ENCODE measurements at places on chromosomes 3 and 15. TPM values are rescaled to one million over a fixed set of nuclear protein-coding genes. Genes with fewer than 3 reads are reported as not detected.

DNA sequence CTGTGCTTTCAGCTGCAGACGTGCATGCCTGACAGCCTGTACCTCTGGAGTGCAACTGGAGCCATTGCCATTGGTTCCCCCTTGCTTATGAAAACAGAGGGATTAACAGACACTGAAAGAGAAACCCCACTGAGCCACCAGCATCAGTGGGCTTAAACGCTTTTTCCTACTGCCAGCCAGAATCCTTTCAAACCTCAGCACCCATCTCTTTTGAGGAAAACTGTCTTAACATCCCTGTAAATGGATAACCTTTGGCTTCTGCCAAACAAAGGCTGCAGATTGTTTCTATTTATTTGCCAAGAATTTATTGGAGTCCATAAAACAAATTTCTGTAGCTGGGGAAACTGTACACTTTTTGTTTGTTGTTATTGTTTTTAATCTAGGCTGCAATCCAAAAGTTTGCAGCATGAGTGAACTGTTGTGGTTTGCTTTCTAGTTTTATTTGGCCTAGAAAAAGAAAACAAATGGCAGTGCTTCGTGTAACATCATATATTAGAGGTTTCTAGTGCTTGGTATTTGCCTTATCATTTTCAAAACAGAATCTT lies 369.2 kb upstream of the IL12A start:
- H3K27ac ChIP-seq: no peak overlapping the region
- no peak overlapping the region for H3K4me3 ChIP-seq
- no peaks in the 10 kb centered on the region for H3K27me3 ChIP-seq
- no peaks in the 10 kb centered on the region for H3K4me1 ChIP-seq

DNA sequence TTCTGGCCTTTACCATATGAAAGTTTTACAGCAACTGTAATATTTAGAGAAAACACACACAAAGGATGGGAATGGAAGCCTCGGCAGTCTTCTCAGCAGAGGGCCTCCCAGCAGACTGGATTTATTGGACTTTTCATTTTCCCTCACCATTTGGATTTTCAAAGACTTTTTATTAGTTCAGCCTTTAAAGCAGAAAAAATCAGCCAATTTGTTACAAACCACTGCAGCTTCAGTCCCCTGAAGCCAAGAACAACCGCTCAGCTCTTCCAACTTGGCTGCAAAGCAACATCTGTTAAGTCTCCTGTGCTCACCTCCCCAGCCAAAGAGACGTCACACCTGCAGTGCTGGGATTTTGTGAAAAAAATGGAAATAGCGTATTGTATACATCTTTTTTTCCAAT lies 120.8 kb downstream of the GMPS start:
- H3K4me1 ChIP-seq: peaks cover 14% of the 10 kb centered on the region
- H3K4me3 ChIP-seq: no peak overlapping the region
- no peak for DNase-seq
- no peaks in the 10 kb centered on the region for H3K36me3 ChIP-seq

- no peaks in the 10 kb centered on the region for H3K36me3 ChIP-seq
- no peaks in the 10 kb centered on the region for H3K4me1 ChIP-seq
- DNase-seq: no peak
- no peak overlapping the region for H3K4me3 ChIP-seq
- H3K27me3 ChIP-seq: no peaks in the 10 kb centered on the region
Measured at GRCh38 chr3:181497358-181497757, 214.4 kb upstream of the SOX2 start.

GRCh38 chr15:66256692-66257091 lies 3.1 kb upstream of the MEGF11 start:
- no peaks in the 10 kb centered on the region for H3K36me3 ChIP-seq
- DNase-seq: no peak
- H3K4me1 ChIP-seq: peaks cover 25% of the 10 kb centered on the region
- H3K4me3 ChIP-seq: no peak overlapping the region
- H3K27me3 ChIP-seq: peaks cover 16% of the 10 kb centered on the region

- H3K36me3 ChIP-seq: no peaks in the 10 kb centered on the region
- no peak overlapping the region for H3K4me3 ChIP-seq
- no peak overlapping the region for H3K27ac ChIP-seq
- peaks cover 13% of the 10 kb centered on the region for H3K4me1 ChIP-seq
- DNase-seq: no peak
Measured at GRCh38 chr3:35544976-35545375, 94.3 kb upstream of the ARPP21 start.

DNA sequence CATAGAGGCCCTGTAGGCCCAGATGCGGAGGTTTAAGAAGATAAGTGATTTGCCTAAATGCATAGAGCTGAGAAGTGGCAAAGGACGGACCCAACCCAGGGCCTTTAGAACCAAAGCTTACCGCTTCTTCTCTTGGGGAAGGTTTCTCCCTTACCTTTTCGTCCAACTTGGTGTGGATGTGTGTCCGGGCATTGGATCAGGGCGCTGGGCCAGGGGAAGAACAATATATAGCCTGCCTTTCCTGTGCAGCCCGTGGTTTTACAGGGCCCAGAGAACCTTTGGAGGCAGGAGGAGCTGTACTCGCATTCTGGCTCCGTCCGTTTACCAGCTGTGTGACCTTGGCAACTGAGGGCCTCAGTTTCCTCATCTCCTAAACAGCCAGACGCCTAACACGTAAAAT lies 686 bp upstream of the P3H2 start:
- H3K4me1 ChIP-seq: peaks cover 33% of the 10 kb centered on the region
- H3K36me3 ChIP-seq: no peaks in the 10 kb centered on the region
- no peak overlapping the region for H3K27ac ChIP-seq
- peak overlapping the region; percentile 87 for H3K4me3 ChIP-seq
- no peaks in the 10 kb centered on the region for H3K27me3 ChIP-seq
- DNase-seq: no peak

GRCh38 chr3:142509079-142509478 lies 61.2 kb upstream of the XRN1 start:
- H3K36me3 ChIP-seq: peaks cover 5% of the 10 kb centered on the region
- H3K4me1 ChIP-seq: no peaks in the 10 kb centered on the region
- no peaks in the 10 kb centered on the region for H3K27me3 ChIP-seq

DNA sequence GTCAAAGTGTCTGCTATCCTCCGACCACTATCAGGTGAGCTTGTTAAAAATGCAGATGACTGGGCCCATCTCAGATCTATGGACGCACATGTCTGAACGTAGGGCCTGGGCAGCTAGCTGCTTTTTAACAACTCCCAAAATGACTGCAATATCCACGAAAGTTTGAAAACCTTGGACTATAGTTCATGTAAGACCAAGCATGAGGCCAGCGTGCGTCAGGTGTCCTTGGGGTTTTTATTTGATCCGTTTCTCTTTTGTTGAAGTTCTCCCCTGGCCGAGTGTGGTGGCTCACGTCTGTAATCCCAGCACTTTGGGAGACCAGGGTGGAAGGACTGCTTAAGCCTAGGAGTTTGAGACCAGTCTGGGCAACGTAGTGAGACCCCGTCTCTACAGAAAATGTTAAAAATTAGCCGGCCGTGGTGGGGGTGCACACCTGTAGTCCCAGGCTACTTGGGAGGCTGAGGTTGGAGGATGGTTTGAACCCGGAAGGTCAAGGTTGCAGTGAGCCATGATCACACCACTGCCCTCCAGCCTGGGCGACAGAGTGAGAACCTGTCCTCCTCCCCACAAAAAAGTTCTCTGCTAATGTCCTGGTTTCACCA lies 9.5 kb downstream of the SLC51A start:
- no peak overlapping the region for H3K27ac ChIP-seq
- no peak for DNase-seq
- H3K4me1 ChIP-seq: no peaks in the 10 kb centered on the region
- no peak overlapping the region for H3K4me3 ChIP-seq

- no peak for DNase-seq
Measured at GRCh38 chr3:184227481-184227935, 1.9 kb upstream of the VWA5B2 start.

GRCh38 chr15:88465633-88466224 lies 1.5 kb downstream of the MRPL46 start:
- DNase-seq: no peak
- no peak overlapping the region for H3K4me3 ChIP-seq
- H3K4me1 ChIP-seq: peaks cover 12% of the 10 kb centered on the region
- H3K27ac ChIP-seq: no peak overlapping the region

- H3K27ac ChIP-seq: peak overlapping the region; percentile 56
- peaks cover 24% of the 10 kb centered on the region for H3K36me3 ChIP-seq
- H3K27me3 ChIP-seq: no peaks in the 10 kb centered on the region
- peaks cover 9% of the 10 kb centered on the region for H3K4me1 ChIP-seq
Measured at GRCh38 chr3:112579697-112580096, 17.9 kb downstream of the SLC35A5 start.

DNA sequence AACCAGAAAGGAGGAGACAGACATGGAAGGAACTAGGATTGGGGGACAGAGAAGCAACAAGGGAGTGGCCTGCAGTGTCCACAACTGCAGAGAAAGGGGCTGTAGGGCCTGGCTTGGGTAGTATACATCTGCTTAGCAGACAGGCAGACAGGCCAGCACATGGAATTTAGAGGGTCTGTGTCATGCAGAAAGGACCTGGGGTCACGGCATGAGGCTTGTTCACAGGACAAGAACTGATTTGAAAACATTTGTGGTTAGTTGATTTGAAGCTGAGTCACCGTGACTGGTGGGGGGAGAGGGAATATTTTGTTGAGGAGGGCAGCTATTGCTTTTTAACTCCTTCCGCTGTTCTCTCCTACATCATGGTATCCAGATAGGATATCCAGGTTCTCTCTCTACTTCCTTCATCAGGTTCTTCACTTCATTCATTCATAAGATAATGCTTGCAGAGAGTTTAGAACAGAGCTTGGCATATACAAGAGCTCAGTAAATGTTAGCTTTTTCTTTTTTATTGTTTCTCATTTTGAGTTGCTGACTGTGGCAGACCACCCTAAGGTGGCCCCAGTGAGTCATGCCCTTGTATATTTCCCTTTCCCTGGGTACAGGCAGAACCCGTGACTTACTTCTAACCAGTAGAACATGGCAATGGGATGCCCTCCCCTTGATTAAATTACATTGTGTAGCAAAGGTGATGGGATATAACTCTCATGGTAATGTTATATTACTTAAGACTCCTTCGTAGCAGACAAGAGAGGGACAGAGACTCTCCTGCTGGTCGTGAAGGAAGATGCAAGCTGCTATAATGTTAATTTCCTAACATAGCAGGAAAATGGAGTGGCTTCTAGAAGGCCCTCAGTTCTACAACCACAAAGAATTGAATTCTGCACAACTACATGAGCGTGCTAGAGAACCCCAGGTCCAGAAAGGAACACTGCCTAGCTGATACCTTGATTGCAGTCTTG lies 95.0 kb upstream of the NMNAT3 start:
- no peaks in the 10 kb centered on the region for H3K27me3 ChIP-seq
- DNase-seq: no peak
- H3K4me3 ChIP-seq: no peak overlapping the region
- no peaks in the 10 kb centered on the region for H3K4me1 ChIP-seq

GRCh38 chr3:197507081-197507480 lies 48.7 kb downstream of the BDH1 start:
- no peak overlapping the region for H3K27ac ChIP-seq
- no peak for DNase-seq
- no peaks in the 10 kb centered on the region for H3K36me3 ChIP-seq
- H3K4me1 ChIP-seq: no peaks in the 10 kb centered on the region
- H3K27me3 ChIP-seq: no peaks in the 10 kb centered on the region

- H3K27me3 ChIP-seq: no peaks in the 10 kb centered on the region
- H3K4me3 ChIP-seq: no peak overlapping the region
- H3K4me1 ChIP-seq: no peaks in the 10 kb centered on the region
- no peaks in the 10 kb centered on the region for H3K36me3 ChIP-seq
- no peak for DNase-seq
Measured at GRCh38 chr15:32698773-32699390, 18.9 kb upstream of the GREM1 start.

DNA sequence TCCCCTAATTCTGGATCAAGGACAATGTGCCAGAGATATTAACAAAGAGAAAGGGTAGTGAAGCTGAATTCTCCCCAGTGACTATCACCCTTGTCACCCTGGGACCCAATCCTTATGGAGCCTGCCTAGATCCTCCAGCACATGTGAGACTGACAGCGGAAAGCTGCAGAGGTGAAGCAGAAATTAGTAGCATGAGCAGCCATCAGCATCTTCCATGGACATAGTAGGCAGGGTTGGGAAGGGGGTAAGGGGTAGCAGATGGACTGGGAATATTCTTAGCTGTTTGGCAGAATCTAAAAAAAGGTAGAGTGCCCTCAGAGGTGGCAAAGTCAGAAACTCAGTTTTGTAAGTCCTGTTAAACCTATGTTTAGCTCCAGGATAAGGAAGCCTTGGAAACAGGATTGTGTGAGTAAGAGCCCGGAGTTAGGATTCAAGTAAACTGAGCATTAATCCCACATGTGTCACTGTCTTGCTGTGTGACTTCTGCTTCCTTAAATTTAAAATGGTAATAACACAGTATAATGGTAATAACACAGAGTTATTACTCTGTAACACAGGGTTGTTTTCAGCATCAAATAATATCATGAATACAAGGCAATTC lies 14.5 kb downstream of the GOLIM4 start:
- H3K36me3 ChIP-seq: no peaks in the 10 kb centered on the region
- no peaks in the 10 kb centered on the region for H3K27me3 ChIP-seq
- no peak overlapping the region for H3K27ac ChIP-seq
- no peaks in the 10 kb centered on the region for H3K4me1 ChIP-seq
- H3K4me3 ChIP-seq: no peak overlapping the region
- DNase-seq: no peak

DNA sequence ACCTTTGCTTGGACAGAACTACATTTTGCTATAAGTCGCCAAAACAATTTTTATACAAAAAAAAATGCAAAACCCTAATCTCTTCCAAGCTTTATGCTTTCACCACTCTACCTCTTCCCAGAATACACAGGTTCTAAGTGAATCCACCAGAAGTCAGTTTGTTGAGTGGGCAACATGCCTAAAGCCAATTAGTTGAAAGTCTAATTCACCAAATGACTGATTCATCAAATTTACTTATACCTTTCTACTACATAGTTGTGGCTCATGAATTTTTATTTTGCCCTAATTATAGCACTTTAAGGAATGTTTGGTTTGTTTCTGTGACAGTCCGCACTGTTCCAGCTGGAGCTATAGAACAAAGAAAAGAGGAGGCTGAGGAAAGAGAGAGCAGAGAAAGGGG lies 265.9 kb upstream of the TGFBR2 start:
- no peak for DNase-seq
- no peak overlapping the region for H3K4me3 ChIP-seq
- H3K4me1 ChIP-seq: peaks cover 14% of the 10 kb centered on the region
- no peaks in the 10 kb centered on the region for H3K27me3 ChIP-seq
- H3K36me3 ChIP-seq: no peaks in the 10 kb centered on the region

Gene DISP2
- total RNA-seq: 0.21 TPM

Gene SNX4
- total RNA-seq: 29.9 TPM

Gene NRROS
- 17.9 TPM for total RNA-seq

Measured in thoracic aorta (tissue), 2 donors.